Central memory CD8-positive, alpha-beta T cell (primary cell): ENCODE measurements at places on chromosomes 7 and 10.

- H3K27ac ChIP-seq = peak overlapping the region; percentile 98
- peaks cover 6% of the 10 kb centered on the region for H3K36me3 ChIP-seq
Observed at GRCh38 chr10:113381416-113381815, 171.4 kb upstream of the HABP2 start.

GRCh38 chr10:132186488-132187429, at the start of gene DPYSL4:
DPYSL4 (plus strand) TSS chr10:132186948; CDS start chr10:132187064, 116 bp downstream.
- H3K27me3 ChIP-seq = peaks cover 60% of the 10 kb centered on the region
- DNase-seq = no peak
- H3K4me1 ChIP-seq = peaks cover 5% of the 10 kb centered on the region
- no peak within 1 kb of the TSS for H3K4me3 ChIP-seq
- no peak within 1 kb of the TSS for H3K27ac ChIP-seq
- H3K36me3 ChIP-seq = peaks cover 4% of the 10 kb centered on the region

DNA sequence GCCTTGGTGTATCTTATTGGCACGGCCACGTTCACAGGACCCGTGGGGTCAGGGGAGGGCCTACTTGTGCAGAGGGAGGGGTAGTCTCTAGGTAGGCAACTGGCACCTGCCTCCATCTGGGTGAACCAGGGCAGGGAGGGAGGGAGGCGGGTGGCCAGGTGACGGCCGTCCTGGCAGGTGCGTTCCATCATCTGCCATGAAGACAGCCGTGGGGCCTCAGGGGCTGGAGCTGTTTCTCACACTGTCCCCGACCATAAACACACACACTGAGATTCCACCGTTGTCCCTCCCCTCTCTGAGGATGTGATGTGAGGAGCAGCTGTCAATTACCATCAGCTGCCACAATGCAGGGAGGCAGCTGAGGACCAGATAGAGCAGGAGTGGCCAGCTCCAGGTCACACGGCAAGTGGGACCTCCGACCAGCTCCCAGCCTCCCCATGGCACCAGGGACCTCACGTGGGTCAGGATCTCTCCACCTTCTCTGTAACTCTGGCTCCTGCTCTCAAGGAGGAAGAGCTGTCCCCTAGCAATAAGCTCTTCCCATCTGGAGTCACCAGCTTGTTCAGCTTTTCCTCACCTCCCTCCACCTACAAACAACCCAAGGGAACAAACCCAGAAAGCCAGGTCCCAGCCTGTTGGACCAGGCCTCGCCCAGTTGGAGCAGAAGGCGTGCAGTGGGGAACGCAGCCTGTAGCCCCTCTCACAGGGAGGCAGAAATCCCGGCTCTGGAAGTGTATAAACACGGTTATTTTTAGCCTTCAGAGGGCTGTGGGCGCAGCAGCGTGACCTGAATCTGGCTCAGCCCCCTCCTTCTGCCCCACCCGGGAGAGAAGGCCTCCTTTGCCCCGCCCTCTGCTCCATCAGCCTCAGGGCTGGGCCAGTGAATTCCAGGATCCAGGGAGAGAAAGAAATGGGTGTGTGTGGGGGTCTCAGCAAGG, 33.1 kb downstream of the ZMIZ1 start:
- H3K27me3 ChIP-seq = no peaks in the 10 kb centered on the region
- no peak overlapping the region for H3K27ac ChIP-seq
- no peak overlapping the region for H3K4me3 ChIP-seq
- DNase-seq = no peak

DNA sequence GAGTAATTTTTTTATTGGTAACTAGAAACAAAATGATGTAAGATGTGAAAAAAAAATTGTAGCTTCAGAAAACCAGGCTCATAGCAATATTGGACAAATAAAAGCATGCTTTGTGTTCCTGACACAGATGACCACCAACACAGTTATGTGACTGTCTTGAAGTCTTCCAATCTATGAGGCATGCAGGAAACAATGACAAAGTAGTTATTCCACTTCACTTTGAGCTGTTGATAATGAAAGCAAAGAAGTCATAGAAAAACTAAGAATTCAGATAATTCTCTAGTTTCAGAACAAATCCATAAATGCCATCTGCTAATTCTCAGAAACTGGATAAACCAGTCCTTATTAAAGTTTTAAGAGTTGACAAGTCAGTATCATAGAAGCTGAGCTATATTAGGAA, 378.4 kb upstream of the SEMA3D start:
- H3K36me3 ChIP-seq = no peaks in the 10 kb centered on the region
- H3K27ac ChIP-seq = no peak overlapping the region
- no peak for DNase-seq
- H3K4me1 ChIP-seq = no peaks in the 10 kb centered on the region
- H3K27me3 ChIP-seq = no peaks in the 10 kb centered on the region

DNA sequence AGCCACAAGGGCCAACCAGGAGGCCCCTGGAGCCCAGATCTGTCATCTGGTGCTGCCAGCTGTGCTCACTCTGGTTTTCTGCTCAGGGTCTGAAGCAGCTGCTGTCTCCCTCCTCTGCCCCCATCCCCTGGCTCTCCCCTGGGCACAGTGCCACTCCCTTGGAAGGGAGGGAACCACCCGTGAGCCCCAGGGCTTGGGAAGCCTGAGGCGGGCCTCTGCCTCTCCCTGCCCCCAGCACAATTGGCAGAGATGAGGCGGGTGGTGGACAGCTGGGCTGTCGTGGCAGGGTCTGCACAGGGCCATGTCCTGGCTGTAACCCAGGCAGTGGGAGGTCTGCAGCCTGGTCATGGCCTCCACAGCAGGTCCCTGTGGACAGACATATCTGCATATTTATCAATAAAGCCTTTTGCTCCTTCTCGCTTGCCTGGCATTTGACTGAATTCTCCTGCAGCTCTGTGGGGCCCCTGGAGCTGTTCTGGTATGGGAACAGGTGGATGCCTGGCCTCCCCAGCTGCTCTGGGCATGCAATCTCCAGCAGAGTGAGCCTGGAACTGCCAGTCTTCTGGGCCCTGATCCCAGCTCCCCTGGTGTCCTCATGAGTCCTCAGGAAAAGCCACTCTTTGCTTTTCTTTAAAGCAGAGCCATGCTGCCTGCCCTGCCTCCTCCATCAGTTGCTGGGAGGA, 1.6 kb upstream of the ANKRD2 start:
- H3K4me1 ChIP-seq = no peaks in the 10 kb centered on the region
- DNase-seq = no peak
- H3K27me3 ChIP-seq = no peaks in the 10 kb centered on the region

DNA sequence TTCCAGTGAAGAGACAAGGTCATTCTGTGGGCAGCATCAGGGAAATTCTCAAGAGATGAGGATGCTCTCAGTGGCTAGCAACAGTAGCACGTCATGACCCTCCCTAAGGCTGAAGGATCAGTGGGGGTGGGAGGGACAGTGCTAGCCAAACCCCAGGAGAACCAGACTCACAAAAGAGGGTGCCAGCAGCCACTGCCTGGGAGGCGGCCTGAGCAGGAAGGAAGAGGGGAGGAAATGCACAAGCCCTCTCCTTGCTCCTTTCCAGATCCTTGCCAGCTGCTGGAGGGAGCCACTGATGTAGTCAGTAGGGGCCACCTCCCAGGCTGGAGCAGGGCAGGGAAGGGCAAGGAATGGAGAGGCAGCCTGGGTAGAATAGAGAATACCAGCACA, 302.7 kb downstream of the RPS24 start:
- no peaks in the 10 kb centered on the region for H3K4me1 ChIP-seq
- H3K36me3 ChIP-seq = no peaks in the 10 kb centered on the region
- peaks cover 35% of the 10 kb centered on the region for H3K27me3 ChIP-seq
- no peak for DNase-seq
- H3K27ac ChIP-seq = no peak overlapping the region

- H3K27ac ChIP-seq = no peak overlapping the region
- H3K4me1 ChIP-seq = no peaks in the 10 kb centered on the region
- H3K36me3 ChIP-seq = no peaks in the 10 kb centered on the region
Observed at GRCh38 chr10:95308389-95309302, 17.8 kb upstream of the PDLIM1 start.

DNA sequence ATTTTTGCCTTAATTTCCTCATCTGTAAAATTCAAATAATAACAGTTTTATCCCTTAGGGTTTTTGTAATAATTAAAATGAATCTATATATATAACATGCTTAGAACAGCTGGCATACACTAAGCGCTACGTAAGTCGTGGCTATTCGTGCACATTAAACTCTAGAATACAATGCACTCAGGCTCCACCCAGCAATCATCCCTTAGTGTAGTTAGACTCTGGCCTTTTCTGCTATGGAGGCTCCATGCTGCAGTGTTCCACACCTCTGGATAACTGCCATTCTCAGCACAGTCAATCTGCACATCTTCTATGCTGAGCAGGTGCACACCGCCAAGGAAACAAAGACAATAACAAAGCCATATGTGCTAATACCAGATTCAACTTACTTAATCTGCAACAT, 92.9 kb downstream of the IPMK start:
- H3K4me3 ChIP-seq = no peak overlapping the region
- no peak overlapping the region for H3K27ac ChIP-seq
- peaks cover 12% of the 10 kb centered on the region for H3K27me3 ChIP-seq
- no peaks in the 10 kb centered on the region for H3K36me3 ChIP-seq
- DNase-seq = no peak

DNA sequence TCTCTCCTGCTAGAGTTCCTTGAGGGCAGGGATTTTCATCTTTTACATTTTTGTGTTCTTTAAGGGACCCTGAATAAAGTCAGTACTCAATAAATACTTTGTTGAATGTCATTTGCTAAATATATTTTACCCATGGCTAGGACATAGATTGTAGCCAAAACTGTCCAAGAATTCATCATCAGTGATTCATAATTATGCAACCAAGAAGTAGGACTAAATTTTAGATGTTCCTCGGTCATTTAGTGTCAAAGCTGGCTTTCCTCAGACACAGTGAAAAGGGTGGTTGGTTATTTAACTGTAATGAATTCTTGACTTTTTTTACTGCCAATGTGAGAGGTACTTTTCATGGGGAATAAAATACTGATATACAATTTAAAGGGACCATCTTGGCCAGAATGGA, 3.3 kb downstream of the NUDT13 start:
- no peak overlapping the region for H3K27ac ChIP-seq
- no peak for DNase-seq
- no peaks in the 10 kb centered on the region for H3K27me3 ChIP-seq
- no peak overlapping the region for H3K4me3 ChIP-seq

DNA sequence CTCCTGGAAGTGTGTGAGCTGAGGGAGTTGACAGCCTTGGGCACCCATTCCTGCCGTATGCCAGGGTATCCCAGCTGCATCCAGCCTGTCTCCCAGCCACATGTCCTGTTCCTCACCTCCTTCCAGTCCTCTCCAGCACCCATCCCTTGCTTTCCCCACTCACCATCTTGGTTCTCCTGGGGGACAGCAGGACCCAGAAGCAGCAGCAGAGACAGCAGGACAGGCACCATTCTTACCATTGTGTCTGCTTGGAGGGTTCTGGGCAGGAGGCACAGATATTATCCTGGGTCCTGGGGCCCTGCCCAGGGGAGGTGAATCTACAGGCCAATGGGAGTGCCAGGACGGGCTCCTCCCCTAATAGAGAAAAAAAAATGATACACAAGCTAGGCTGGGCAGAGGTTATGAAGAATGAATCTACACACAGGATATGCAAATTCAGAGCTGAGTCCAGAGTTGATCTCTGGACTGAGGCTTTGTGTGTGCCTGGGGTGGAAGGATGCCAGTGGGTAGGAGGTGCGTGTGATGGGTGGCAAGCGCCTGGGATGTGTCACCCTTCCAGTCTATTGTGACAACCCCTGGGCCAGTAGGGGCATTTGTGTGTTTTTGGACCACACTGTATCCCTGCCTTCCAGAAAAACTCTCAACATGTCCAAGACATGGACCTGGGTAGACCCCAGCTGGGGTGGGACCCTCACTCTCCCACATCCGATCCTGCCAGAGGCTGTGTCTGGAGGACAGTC, at the start of gene AZGP1:
Gene AZGP1, minus strand, starts transcription at position 250 of the 740 bp plus-strand sequence. Its CDS starts 11 bp downstream, at position 239.
- no peak for DNase-seq
- H3K36me3 ChIP-seq = peaks cover 6% of the 10 kb centered on the region
- H3K27ac ChIP-seq = peak within 1 kb of the TSS; percentile 24
- no peak within 1 kb of the TSS for H3K4me3 ChIP-seq
- H3K4me1 ChIP-seq = no peaks in the 10 kb centered on the region

- peaks cover 7% of the 10 kb centered on the region for H3K36me3 ChIP-seq
- no peak overlapping the region for H3K27ac ChIP-seq
- H3K27me3 ChIP-seq = no peaks in the 10 kb centered on the region
- peaks cover 20% of the 10 kb centered on the region for H3K4me1 ChIP-seq
Observed at GRCh38 chr7:135998081-135998480, 20.9 kb upstream of the MTPN start.

- no peaks in the 10 kb centered on the region for H3K4me1 ChIP-seq
- no peaks in the 10 kb centered on the region for H3K36me3 ChIP-seq
- DNase-seq = no peak
- no peak overlapping the region for H3K4me3 ChIP-seq
Observed at GRCh38 chr10:100705139-100705538, 40.2 kb upstream of the PAX2 start.

DNA sequence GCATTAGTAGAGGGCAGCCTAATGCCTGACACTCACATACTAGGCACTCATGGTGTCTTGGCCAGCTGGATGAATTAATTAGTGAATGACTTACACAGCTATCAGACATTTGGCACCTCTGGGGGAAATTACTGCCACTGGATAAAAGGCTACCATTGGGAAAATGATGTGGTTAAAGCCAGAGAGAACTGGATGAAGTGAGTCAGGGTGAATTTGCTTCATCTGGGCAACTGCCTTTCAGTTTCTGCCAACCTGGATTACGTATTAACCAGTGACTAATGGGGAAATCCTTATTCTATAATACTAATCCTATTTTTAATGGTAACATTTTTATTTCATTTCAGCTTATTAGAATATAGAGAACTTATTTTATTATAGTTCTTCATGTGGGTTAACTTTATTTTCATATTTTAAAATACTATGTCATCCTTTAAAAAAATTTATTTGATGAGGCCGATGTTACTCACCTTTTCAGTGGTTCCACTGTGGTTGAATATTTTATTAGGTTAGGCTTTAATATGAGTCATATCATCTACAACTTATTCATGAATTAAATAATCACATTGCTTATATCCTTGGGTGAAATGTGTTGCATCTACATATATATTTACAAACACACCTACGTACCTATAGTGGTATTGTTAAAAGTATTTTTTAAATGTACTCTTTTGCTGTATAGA, 85.6 kb upstream of the CAPZA2 start:
- H3K4me1 ChIP-seq = no peaks in the 10 kb centered on the region
- H3K27me3 ChIP-seq = peaks cover 12% of the 10 kb centered on the region
- no peak overlapping the region for H3K4me3 ChIP-seq
- DNase-seq = no peak
- H3K36me3 ChIP-seq = no peaks in the 10 kb centered on the region
